ENCODE measurements at places on chromosomes 12 and 14. TPM values are rescaled to one million over a fixed set of nuclear protein-coding genes. Genes with fewer than 3 reads are reported as not detected.
A peak's percentile ranks its signal among the peaks of the same experiment; 100 is the strongest.

DNA sequence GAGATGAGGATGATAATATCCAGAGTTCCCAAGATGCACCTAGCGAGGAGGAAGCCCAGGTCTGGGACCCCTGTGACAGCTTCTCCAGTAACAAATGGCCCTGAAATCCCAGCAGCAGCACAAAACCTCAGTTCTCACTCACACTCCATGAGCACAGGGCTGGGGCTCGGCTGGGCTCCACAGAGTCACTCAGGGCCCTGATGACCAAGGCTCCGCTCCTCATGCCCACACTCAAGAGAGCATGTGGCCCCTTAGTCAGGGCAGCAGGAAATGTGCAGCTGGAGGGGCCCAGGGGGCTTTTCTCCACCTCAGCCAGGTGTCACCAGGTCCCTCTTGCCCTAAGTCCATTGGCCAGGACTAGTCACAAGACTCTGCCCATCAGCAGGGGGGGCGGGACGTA lies 242.7 kb upstream of the SFSWAP start:
- DNase-seq: no peak
- H3K4me3 ChIP-seq: no peak overlapping the region
- no peaks in the 10 kb centered on the region for H3K4me1 ChIP-seq
- no peaks in the 10 kb centered on the region for H3K36me3 ChIP-seq
- no peak overlapping the region for H3K27ac ChIP-seq

Gene LAG3
- not detected for total RNA-seq

DNA sequence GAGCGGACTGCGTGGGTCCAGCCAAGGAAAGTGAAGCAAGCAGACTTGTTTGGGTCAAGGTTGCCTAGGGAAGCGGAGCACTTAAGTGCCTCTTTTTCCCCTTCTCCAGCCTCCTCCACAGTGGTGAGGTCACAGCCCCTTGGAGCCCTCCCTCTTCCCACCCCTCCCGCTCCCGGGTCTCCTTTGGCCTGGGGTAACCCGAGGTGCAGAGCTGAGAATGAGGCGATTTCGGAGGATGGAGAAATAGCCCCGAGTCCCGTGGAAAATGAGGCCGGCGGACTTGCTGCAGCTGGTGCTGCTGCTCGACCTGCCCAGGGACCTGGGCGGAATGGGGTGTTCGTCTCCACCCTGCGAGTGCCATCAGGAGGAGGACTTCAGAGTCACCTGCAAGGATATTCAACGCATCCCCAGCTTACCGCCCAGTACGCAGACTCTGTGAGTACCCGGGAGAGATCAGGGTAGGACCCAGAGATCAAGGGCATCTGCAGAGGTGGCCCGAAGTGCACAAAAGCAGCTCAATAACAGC lies at the start of gene TSHR:
TSS of gene TSHR (plus strand) at position 206 of the 526 bp plus-strand sequence. CDS start at position 266, 60 bp downstream.
- no peaks in the 10 kb centered on the region for H3K36me3 ChIP-seq
- peak within 1 kb of the TSS; percentile 72 for H3K4me3 ChIP-seq
- H3K27me3 ChIP-seq: peaks cover 23% of the 10 kb centered on the region
- H3K27ac ChIP-seq: no peak within 1 kb of the TSS
- no peak for DNase-seq
- no peaks in the 10 kb centered on the region for H3K4me1 ChIP-seq

GRCh38 chr12:129071362-129071761 lies 218.1 kb downstream of the GLT1D1 start:
- no peak for DNase-seq
- no peaks in the 10 kb centered on the region for H3K27me3 ChIP-seq
- H3K4me1 ChIP-seq: no peaks in the 10 kb centered on the region
- H3K36me3 ChIP-seq: no peaks in the 10 kb centered on the region
- no peak overlapping the region for H3K27ac ChIP-seq

Gene TBC1D30
- 0.18 TPM for total RNA-seq

- peak overlapping the region; percentile 90 for H3K4me3 ChIP-seq
Observed at GRCh38 chr12:53268630-53269562, 797 bp downstream of the ESPL1 start.

Gene PRKD1
- 12.8 TPM for total RNA-seq

GRCh38 chr14:99686557-99687283 lies 2.6 kb downstream of the CYP46A1 start:
- H3K36me3 ChIP-seq: no peaks in the 10 kb centered on the region
- H3K27ac ChIP-seq: no peak overlapping the region
- H3K4me1 ChIP-seq: peaks cover 8% of the 10 kb centered on the region

GRCh38 chr14:75046899-75047298 lies 4.4 kb downstream of the MLH3 start:
- H3K4me3 ChIP-seq: no peak overlapping the region
- no peak overlapping the region for H3K27ac ChIP-seq
- H3K27me3 ChIP-seq: no peaks in the 10 kb centered on the region
- H3K36me3 ChIP-seq: no peaks in the 10 kb centered on the region
- DNase-seq: peak; percentile 45

GRCh38 chr12:52038447-52038846 lies 12.8 kb upstream of the NR4A1 start:
- no peaks in the 10 kb centered on the region for H3K27me3 ChIP-seq
- peaks cover 3% of the 10 kb centered on the region for H3K36me3 ChIP-seq
- no peak overlapping the region for H3K27ac ChIP-seq
- H3K4me3 ChIP-seq: peak overlapping the region; percentile 2
- peaks cover 4% of the 10 kb centered on the region for H3K4me1 ChIP-seq

DNA sequence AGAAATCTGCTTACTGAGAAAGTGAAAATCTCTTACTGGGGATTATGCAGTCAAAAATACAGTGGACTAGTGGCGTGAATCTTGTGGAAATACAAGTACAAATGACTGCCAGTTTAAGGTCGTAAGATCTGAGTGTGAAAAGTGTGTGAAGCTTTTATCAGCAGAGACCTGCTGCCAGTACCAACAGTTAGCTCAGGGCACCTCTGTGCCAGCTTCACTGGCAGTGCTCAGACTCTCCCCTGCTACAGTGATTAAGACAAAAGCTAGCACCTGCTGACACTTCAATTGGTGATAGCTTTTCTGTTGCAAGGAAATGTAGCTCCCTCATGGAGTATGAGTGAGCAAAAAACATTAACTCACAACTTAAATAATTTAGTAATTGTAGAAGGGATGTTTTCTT lies 185.1 kb downstream of the ANO6 start:
- no peak overlapping the region for H3K4me3 ChIP-seq
- DNase-seq: no peak
- H3K27ac ChIP-seq: no peak overlapping the region

DNA sequence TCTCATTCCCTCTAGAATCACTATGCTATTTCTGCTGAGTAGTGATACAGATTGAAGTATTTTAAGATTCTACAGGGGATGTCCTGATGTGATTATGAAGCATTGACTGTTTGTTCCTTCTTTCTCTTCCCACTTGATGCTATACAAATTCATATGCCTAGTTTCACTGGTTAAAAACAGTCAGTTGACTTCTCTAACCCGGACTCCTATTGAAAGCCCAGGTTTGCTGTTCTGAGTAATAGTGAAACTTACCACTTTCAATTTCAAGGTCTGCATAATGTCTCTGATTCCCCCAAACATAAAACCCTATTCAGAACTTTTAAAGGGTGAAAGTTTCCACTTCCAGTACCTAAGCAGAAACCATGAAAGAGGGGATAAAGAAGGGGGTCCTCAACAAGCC lies 117.7 kb upstream of the RPL10L start:
- H3K4me3 ChIP-seq: no peak overlapping the region
- DNase-seq: no peak
- no peaks in the 10 kb centered on the region for H3K4me1 ChIP-seq
- H3K36me3 ChIP-seq: no peaks in the 10 kb centered on the region
- no peaks in the 10 kb centered on the region for H3K27me3 ChIP-seq
- no peak overlapping the region for H3K27ac ChIP-seq

Gene DPY19L2
- total RNA-seq: 0.90 TPM

Gene BEST3
- under 0.01 TPM for total RNA-seq

GRCh38 chr12:90253136-90253535 lies 544.5 kb upstream of the ATP2B1 start:
- no peak overlapping the region for H3K27ac ChIP-seq
- no peaks in the 10 kb centered on the region for H3K27me3 ChIP-seq
- H3K4me1 ChIP-seq: no peaks in the 10 kb centered on the region
- no peak overlapping the region for H3K4me3 ChIP-seq

DNA sequence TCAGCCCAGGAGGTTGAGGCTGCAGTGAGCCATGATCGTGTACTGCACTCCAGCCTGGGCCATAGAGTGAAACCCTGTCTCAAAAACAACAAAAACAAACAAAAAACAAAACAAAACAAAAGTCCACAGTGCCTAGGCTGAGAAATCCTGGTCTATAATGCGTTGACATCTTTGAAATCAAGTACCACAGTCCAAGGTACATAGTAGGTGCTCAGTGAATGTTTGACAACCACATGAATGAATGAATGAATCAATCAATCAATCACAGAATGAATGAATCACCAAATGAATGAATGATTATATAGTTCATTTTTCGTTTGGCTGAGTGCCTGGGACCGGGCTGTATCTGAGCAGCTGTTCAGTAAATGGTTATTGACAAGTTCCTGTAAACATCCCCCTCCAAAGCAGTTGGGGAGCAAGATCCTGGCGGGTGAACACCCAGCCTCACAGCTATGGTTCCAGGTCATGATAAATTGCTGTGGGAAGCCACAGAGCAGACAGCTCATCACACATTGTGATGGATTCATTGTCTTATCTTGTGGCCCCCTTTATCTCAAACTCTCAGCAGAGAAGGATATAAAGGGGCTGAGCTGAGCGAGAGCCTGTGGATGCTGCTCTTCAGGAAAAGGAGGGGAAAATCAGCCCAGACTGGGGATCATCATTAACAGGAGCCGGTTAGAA lies 30.4 kb upstream of the IFT81 start:
- no peaks in the 10 kb centered on the region for H3K4me1 ChIP-seq
- H3K4me3 ChIP-seq: no peak overlapping the region
- H3K27me3 ChIP-seq: peaks cover 28% of the 10 kb centered on the region
- no peaks in the 10 kb centered on the region for H3K36me3 ChIP-seq
- DNase-seq: no peak
- H3K27ac ChIP-seq: no peak overlapping the region

- H3K27ac ChIP-seq: no peak overlapping the region
- H3K27me3 ChIP-seq: no peaks in the 10 kb centered on the region
- no peaks in the 10 kb centered on the region for H3K36me3 ChIP-seq
- no peak for DNase-seq
- no peak overlapping the region for H3K4me3 ChIP-seq
Observed at GRCh38 chr14:88276923-88277596, 46.0 kb downstream of the KCNK10 start.

- no peaks in the 10 kb centered on the region for H3K27me3 ChIP-seq
- no peak overlapping the region for H3K27ac ChIP-seq
- DNase-seq: no peak
- H3K36me3 ChIP-seq: no peaks in the 10 kb centered on the region
- H3K4me1 ChIP-seq: peaks cover 18% of the 10 kb centered on the region
Observed at GRCh38 chr14:72903716-72904115, 9.8 kb upstream of the DPF3 start.

DNA sequence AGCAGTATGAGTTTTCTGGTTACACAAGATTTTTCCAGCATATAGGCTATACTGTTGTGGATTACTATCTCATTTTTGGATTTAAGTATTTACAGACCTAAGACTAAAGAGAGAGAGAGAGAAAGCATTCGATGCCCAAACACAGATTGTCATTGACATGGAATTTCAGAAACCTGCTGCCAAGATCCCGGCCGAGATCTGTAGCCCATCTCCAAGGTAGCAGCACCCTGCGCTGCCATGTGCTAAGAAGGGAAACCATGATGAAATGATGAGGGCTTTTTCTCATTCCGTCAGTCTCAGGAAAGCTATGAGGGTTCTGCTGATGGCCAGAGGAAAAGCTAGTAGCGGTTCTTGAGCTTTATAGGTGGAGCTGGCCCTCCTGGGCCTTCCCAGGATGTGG lies 135.6 kb upstream of the EVL start:
- H3K27ac ChIP-seq: no peak overlapping the region
- no peak overlapping the region for H3K4me3 ChIP-seq
- no peaks in the 10 kb centered on the region for H3K4me1 ChIP-seq
- peaks cover 11% of the 10 kb centered on the region for H3K36me3 ChIP-seq
- no peaks in the 10 kb centered on the region for H3K27me3 ChIP-seq

GRCh38 chr12:131232036-131232435 lies 278.3 kb downstream of the ADGRD1 start:
- no peaks in the 10 kb centered on the region for H3K36me3 ChIP-seq
- no peaks in the 10 kb centered on the region for H3K4me1 ChIP-seq
- no peaks in the 10 kb centered on the region for H3K27me3 ChIP-seq
- H3K27ac ChIP-seq: no peak overlapping the region
- H3K4me3 ChIP-seq: no peak overlapping the region

DNA sequence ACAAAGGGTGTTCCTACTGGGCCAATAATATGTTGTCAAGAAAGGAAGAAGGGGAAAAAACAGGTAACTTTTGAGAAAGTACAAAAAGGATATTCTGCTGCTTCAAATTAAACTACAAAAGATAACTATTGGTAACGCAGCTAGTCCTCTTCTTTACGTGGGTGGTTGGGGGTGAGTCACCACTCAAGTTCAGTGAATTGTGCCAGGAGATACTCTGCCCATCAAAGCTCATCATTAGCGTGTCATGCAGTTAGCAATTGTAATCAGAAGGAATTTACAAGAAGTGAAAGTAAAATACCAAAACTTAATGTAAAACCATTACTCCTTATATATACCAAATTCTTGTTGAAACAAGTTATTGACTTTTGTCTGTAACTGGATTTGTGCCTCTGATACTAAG lies 342.0 kb downstream of the NPAS3 start:
- DNase-seq: no peak
- H3K27me3 ChIP-seq: no peaks in the 10 kb centered on the region
- H3K4me1 ChIP-seq: no peaks in the 10 kb centered on the region
- H3K4me3 ChIP-seq: no peak overlapping the region

Gene SPSB2
- 1.1 TPM for total RNA-seq

- no peaks in the 10 kb centered on the region for H3K36me3 ChIP-seq
- no peak overlapping the region for H3K4me3 ChIP-seq
- peak; percentile 52 for DNase-seq
- peaks cover 7% of the 10 kb centered on the region for H3K4me1 ChIP-seq
- no peaks in the 10 kb centered on the region for H3K27me3 ChIP-seq
Observed at GRCh38 chr12:58455136-58455535, 465.2 kb downstream of the LRIG3 start.

DNA sequence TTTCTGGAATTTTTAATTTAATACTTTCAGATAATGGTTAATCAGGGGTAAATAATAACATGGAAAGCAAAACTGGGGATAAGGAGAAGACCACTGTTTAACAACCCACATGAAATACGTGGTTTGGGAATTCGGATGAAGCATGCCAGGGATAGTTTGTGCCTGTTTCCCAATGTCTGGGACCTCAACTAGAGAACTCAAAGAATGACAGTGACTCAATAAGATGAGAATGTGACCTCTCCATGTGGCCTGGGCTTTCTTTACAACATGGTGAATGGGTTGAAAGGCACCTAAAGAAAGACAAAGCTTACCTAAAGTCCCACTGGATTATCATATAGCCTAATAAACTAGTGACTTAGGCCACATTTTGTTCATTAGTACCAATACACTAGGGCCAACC lies 460.3 kb upstream of the LRFN5 start:
- H3K27ac ChIP-seq: no peak overlapping the region
- no peaks in the 10 kb centered on the region for H3K4me1 ChIP-seq
- no peaks in the 10 kb centered on the region for H3K36me3 ChIP-seq
- no peaks in the 10 kb centered on the region for H3K27me3 ChIP-seq
- no peak for DNase-seq

Gene ZBTB1
- total RNA-seq: 63.0 TPM

Gene PLA2G1B
- not detected for total RNA-seq

Data from IMR-90 (cell line).